Stimulated activated CD8-positive, alpha-beta memory T cell treated with anti-CD3 and anti-CD28 coated beads, Interleukin-15, amount 100 ng/mL, for 24 hours (primary cell): ENCODE measurements at places on chromosomes 7 and 10.

DNA sequence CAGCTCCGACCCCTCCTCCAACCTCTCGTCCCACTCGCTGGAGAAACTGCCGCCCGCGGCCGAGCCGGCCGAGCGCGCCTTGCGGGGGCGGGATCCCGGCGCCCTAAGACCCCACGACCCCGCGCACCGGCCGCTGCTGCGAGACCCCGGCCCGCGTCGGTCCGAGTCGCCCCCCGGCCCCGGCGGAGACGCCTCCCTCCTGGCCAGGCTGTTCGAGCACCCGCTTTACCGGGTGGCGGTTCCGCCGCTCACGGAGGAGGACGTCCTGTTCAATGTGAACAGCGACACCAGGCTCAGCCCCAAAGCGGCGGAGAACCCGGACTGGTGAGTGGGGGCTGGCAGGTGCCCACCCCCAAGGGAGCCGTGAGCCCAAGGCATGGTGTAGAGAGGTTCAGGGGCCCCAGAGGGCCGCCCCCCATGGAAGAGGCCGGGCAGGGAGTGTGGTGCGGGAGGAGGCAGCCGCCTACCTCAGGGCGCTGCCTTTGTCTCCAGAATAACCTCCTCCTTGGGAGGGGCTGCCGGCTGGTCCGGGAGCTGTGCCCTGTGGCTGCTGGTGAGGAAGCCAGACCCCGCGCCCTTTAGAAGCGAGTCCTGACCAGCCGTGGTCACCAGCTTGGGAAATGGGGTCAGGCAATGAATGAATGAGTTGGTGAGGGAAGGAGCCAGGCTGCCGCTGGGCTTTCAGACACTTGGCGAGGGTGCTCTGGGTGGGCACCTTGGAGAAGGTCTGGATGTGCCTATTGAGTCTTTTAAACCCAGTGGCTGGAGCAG, 1.3 kb downstream of the FAM20C start:
- DNase-seq, result no peak

DNA sequence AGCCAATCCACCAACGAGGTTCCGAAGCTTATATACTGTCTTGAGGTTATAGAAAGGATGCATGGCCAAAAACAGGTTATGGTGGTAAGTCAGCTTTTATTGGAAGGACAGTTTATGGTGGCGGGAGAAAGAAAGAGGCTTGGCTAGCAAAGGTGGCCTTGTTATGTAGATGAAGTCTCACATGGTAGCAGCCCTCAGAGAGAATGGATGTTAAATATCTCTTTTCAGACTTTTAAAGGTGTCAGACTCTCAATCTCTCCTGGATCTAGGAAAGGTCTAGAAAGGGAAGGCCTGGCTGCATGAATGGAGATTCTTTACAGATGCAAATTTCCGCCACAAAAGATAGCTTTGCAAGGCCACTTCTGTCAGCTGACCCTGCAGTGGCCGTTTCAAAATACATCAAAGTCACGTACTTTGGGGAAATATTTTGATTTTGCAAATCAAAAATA, 333.8 kb downstream of the GALNT17 start:
- no peak for DNase-seq

GRCh38 chr10:131621784-131622624, 278.8 kb upstream of the PPP2R2D start:
- DNase-seq, result no peak

DNA sequence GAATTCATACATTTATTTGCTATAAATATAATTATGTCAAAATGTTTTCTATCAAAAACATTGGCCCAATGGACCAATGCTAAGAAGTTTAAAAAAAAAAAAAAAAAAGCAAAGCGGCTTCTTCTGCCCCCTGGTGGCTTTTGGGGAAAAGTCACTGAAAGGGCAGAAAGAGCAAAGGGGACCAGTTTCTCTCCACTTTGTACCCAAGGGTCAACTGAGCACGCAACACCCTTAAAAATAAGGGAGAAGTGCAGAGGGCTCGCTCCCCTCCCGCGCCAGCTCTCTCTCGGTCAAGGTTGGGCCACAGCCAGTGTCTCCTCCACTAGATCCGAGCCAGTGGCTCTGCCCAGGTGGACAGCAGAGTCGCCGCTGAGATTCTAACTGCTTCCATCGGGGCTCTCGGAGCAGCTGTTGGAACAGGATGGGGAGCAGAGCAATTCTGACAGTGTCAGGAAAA, 136.4 kb upstream of the FGFR2 start:
- DNase-seq, result no peak

DNA sequence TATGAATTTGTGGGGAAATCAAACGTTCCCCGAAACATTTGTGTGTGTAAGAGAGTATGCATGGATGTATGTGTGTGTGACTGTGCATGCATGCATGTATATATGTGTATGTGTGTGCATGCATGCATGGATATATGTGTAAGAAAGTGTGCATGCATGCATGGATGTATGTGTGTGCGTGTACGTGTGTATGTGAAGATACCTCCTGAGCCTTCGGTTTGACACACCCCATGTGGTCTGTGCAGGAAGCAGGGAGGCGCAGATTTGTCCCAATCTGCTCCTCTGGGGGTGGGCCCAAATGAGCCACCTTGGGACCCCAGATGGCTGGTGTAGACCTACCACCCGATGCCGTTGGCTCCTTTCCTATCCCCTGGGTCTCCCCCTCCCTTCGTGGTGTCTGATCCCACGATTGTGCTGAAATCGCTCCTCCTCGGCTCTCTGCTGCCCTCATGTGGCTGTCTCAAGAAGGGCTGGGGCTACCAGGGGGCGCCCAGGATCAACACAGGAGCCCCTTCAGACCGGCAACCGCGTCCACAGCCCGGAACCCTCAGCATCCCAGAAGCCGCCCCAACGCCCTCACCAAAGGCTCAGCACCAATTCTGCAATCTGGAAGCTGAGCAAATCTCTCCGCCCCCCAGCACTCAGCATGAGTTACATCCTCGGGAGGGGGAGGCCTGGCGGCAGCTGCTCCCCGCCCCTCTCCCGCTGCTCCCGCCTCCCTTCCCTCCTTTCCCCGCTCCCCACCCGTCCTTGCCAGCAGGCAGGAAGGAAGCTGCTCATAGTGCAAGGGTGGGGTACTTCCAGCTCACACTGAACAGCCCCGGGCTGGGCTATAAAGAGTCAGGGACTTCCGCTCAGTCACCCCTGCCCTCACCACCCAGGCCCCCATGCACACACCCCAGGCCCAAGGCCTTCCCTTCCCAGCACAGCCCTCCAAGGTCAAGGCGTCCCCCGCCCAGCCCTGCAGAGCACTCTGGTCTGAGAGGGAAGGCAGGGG, 2.3 kb upstream of the NOS3 start:
- DNase-seq, result no peak

DNA sequence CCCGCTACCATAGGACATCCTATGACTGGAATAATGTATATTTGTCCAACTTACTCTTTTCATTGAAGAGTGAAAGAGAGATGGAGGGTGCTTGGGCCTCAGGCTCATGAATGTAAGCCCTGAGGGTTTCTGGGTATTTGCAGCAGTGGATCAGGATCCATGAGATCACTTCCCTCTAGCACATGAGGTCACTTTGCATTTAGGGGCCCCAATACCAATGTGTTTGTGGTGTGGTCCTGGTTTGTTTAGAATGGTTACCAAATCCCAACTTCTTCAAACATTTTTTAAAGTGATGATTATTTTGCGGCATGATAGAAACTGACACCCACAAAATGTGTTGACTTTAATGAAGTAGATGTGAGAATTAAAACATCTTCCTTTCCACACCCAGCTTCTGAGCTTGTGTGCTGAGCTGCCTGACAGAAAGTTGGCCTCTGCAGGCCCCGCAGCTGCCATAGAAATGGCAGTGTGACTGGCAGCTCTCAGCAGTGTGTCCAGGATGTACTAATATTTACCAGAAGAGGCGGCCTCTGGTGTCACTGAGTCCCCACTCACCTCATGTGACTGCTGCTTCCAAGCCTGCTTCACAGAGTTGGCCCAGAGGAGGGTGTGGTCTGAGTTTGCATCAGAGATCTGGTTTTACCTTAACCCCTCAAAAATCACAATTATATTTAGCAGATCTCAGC, 447.6 kb upstream of the NPVF start:
- no peak for DNase-seq

DNA sequence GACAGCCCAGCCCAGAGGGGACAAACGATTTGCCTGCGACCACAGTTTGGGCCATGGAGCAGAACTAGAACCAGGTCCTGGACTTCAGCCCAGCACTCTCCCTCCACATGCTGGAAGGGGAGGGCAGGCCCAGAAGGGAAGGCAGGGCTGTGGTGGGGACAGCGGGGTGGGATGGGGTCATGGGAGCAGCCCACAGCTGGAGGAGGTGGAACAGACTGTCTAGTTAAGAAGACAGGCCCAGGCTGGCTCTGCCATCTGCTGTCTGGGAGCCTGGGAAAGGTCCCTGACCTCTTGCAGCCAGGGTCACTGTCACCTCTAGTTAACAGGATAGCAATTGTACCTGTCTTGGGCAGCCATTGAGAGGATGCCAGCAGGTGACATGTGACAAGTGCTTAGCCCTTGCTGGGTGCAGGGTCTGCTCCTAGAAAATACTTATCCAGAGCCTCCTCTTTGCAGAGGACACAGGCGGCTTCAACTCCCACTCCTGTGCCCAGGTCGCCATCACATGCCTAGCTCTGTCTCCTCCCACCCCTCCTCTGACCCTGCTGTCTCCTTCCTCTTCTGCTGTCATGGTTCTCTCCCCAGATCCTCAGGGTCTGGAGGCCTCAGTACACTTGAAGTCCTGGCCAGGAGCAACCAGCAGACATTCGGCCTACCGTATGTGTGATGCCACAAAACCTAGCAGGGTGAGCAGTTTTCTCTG, 37.0 kb upstream of the CHST15 start:
- DNase-seq, result no peak

GRCh38 chr10:97515271-97515978, 16.7 kb downstream of the UBTD1 start:
- no peak for DNase-seq

DNA sequence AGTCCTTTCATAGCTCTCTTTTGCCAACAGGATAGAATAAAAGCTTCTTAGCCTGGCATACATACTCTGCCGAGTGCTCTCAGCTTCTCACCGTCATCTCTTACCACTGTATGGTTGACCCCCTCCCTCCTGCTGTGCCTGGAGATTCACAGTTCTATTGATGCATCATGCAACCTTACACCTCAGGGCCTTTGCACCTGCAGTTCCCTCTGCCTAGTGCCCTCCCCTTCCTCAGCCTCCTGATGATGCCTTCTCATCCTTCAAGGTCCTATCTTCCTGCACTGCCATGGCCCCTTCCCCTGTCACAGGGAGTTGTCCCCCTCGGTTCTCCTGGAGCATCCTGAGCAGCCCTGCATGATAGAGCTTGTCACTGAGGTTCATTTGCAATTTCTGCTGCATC, 81.5 kb downstream of the CDH23 start:
- DNase-seq, result no peak

DNA sequence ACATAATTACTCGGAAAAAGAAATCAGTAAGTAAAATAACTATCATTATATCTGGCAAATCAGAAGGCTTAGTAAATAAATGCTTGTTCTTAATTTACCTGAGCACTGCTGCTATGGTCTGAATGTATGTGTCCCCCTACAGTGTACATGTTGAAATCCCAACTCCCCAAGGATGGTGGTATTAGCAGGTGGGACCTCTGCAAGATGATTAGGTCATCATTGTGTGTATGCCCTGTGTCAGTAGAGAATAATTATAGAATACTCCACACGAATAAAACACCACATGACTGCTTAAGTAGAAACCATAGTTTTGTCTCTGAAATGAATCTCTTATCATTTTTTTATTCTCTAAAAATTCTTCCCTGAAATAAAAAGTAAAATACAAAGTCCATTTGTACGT, 101.6 kb downstream of the RNF133 start:
- DNase-seq, result no peak

DNA sequence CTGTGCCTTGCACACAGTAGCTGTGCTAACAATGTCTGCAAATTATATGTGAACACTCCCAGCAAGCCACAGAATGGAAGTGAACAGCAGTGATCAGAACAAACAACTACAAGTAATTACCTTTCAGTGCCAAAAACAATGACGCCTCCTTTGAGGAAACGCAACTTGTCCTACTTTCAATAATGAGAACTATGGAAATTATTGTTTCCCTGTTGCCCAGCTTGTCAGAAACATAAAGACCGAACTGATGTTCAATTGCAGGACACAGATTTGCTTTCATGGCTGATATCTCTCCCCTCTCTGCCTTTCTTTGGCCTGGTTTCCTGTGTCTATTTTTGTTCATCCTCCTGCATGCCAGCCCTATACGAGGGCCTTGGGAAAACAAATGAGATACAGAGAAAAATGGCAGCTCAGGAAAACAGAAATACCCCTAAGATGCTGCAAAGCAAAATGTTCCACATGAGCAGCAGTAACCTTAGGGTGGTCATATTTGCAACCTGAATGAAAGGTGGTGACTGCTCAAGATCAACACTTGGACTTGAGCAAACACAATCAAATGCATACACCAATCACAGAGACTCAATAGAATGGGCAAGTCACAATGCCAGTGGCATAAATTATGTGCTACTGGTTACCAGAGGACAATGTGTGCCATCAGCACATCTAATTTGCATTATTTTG, 26.8 kb downstream of the COBL start:
- no peak for DNase-seq

GRCh38 chr10:26799342-26799741, 61.4 kb downstream of the ABI1 start:
- DNase-seq, result no peak

- no peak for DNase-seq
Measured at GRCh38 chr10:75238182-75239095, 2.7 kb upstream of the COMTD1 start.

- no peak for DNase-seq
Measured at GRCh38 chr7:117772421-117772820, 100.8 kb downstream of the CTTNBP2 start.

- no peak for DNase-seq
Measured at GRCh38 chr10:34816085-34816496, 995 bp upstream of the PARD3 start.

DNA sequence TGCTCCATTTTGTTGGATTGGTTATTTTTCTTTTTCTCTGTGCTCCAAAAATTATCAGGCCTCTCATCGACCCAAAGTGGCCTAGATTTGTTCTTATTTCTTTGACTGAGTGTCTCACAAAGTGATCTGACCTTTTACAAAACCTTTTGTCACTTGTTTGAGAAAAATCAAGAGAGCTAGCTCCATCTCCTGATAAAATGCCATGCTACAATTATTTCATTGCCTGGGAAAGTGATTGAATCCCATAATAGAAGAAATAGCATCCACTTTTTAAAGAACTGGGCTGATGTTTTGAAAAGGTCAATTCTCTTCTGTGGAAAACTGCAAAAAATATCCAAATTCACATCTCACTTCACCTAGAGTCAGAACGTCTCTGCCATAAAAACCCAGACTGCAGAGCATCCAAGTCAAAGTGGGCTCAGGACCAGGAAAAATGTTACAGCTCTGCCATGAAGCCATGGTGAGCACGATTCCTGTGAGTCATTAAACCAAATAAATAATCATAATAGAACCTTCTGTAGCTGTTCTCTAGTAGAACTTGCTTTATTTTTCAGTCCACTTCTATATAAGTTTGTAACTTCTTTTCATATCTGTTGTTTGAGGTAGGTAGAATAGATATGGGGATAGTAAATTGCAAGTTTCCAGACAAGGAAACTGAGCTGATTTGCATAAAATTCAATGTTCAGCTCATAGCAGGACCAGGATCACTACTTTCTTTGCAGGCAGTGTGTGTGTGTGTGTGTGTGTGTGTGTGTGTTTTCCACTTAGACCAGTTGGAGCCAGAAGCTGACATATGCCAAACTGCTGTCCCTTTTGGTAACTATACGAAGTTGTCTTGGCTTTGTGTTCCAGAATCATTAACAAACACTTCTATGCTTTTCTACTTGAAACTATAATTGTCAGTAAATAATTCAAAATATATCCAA, 632.5 kb upstream of the ANKRD30A start:
- no peak for DNase-seq
